ENCODE measurements at places on chromosomes 4 and X.

- DNase-seq: peak; percentile 38
These were observed 43.2 kb upstream of the TMSB15B start for GRCh38 chrX:103919270-103919637.

GRCh38 chr4:75696581-75696980 is 23.4 kb upstream of the G3BP2 start:
- no peak for DNase-seq

GRCh38 chrX:65837875-65838549 is 170.6 kb downstream of the MSN start:
- no peak for DNase-seq

GRCh38 chrX:78024349-78025059 is 55.1 kb upstream of the PGAM4 start:
- DNase-seq: peak; percentile 49

Data from OCI-M1 (cell line).